Lower lobe of right lung (tissue), 2 donors: ENCODE measurements at places on chromosomes 7 and 10. TPM values are rescaled to one million over a fixed set of nuclear protein-coding genes. Genes with fewer than 3 reads are reported as not detected.

GRCh38 chr7:77982926-77983550 lies 184.5 kb downstream of the PHTF2 start:
- H3K4me1 ChIP-seq = no peaks in the 10 kb centered on the region
- H3K27me3 ChIP-seq = no peaks in the 10 kb centered on the region
- no peak for DNase-seq
- H3K4me3 ChIP-seq = no peak overlapping the region

DNA sequence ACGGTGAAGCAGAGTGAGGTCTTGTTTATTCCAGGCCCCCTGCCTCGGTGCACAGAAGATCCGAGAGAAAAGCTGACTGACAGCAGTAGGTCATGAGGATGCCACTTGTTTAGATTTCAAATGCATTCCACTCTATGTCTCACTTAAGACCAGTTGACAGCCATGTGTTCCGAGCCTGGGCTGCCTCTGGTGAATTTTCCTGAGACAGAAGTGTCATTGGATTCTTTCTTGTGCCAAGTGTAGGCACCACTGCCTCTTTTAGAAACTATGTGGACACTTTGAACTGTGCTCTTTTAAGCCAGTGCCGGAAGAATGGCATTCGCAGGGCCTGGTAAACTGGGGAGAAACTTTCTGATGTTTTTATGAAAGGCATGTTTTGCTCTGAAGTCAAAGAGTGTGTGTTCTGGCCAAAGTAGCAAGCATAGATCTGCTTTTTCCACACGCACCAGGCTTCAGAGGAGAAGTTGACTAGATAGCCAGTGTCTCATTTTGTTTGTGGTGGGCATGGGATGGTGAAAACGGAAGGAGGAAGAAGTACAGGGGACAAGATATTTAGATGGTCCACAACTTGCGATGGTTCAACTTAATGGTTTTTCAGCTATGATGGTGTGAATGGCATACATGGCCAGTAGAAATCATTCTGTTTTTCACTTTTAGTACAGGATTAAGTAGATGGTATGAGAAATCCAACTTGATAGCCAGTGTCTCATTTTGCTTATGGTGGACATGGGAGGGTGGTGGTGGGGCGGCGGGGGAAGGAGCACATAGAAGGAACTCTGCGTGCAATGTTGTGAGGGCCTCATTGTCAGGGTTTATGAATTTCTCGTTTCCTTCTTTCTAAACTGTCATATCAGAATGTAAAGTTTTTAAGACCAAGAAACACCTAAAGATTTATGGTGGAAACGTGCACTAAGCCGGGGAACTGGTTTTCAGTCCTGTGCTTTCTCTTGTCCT lies 41.5 kb downstream of the CYP17A1 start:
- peak overlapping the region; percentile 75 for H3K27ac ChIP-seq
- peaks cover 39% of the 10 kb centered on the region for H3K36me3 ChIP-seq
- no peak for DNase-seq
- no peak overlapping the region for H3K4me3 ChIP-seq
- peaks cover 84% of the 10 kb centered on the region for H3K4me1 ChIP-seq

- no peak overlapping the region for H3K27ac ChIP-seq
- H3K4me1 ChIP-seq = no peaks in the 10 kb centered on the region
- no peak overlapping the region for H3K4me3 ChIP-seq
- no peak for DNase-seq
- no peaks in the 10 kb centered on the region for H3K27me3 ChIP-seq
Observed at GRCh38 chr10:81068460-81068859, 530.8 kb downstream of the SH2D4B start.

DNA sequence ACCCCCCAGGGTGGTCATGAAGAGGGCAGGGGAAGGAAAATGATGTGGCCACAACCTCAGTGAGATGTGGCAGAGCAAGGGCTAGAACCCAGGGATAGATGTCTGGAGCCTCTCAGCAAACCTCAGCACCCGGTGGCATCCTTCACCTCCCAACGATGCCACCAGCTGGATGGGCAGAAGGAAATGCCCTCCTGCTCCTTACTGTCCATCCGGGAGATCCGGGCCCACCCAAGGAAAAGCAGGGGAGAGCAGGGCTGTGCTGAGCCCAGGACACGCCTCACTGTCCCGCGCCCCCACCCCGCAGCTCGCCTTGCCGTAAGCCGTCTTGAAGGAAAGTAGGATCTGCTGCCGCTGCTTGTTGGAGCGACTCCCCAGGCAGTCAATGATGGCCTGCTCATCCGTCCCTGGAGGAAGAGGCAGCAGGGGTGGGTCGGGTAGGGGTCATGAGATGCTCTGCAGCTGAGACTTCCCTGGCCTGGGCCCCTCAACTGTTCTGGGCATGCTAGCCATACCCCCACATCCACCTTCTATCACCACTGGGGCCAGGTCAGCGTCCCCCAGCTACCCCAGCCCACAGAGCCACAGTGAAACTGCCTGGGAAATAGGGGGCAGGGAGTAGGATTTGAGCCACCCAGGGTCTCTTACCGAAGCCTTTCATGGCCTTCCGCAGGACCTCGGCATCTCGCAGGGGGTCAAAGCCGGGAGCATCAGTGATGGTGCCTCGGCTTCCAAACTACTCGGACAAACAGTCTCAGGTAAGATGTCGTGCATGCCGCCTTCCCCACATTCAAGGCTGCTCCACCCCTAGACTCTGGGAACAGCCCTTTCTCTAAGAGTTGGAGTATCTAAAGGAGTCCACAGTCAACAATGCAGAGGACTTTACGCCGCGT lies 34.3 kb downstream of the PLAC9 start:
- H3K27me3 ChIP-seq = no peaks in the 10 kb centered on the region
- H3K36me3 ChIP-seq = peaks cover 99% of the 10 kb centered on the region
- no peak overlapping the region for H3K4me3 ChIP-seq
- peaks cover 63% of the 10 kb centered on the region for H3K4me1 ChIP-seq
- peak overlapping the region; percentile 41 for H3K27ac ChIP-seq

- peaks cover 2% of the 10 kb centered on the region for H3K4me1 ChIP-seq
- peak overlapping the region; percentile 4 for H3K27ac ChIP-seq
- no peak overlapping the region for H3K4me3 ChIP-seq
- H3K27me3 ChIP-seq = no peaks in the 10 kb centered on the region
Observed at GRCh38 chr10:29554660-29555059, 80.1 kb downstream of the SVIL start.

DNA sequence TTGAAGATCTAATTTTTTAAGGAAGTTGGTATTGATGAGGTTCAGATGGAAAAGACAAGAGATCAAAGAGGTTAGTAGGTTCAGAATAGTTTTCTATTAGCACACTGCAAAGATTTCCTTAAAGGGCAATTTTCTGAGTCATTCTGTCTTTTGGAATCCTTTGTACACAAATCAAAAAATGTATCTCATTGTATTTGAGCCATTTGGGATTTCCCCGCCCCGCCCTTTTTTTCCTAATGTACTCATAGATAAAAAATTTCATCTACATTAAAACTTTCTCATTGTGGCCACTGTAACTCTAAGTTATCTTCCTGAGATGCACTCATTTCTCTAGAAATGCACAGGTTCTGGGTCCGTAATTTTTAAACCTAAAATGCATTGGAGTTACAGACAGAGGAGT lies 12.1 kb downstream of the GIMAP6 start:
- H3K27ac ChIP-seq = no peak overlapping the region
- DNase-seq = no peak
- H3K4me3 ChIP-seq = no peak overlapping the region
- H3K27me3 ChIP-seq = no peaks in the 10 kb centered on the region
- H3K36me3 ChIP-seq = no peaks in the 10 kb centered on the region

The SPDYE6 gene
- not detected for total RNA-seq

The PRSS37 gene
- not detected for total RNA-seq

The PODXL gene
- 116 TPM for total RNA-seq
